ENCODE measurements at places on chromosomes 12 and 14. TPM values are rescaled to one million over a fixed set of nuclear protein-coding genes. Genes with fewer than 3 reads are reported as not detected.

The PLD4 gene
- total RNA-seq: under 0.01 TPM

- DNase-seq: no peak
Observed at GRCh38 chr14:100067971-100068959, 3.0 kb downstream of the EVL start.

GRCh38 chr12:108638141-108638827 is 4.6 kb upstream of the SELPLG start:
- DNase-seq: no peak

- peak; percentile 24 for DNase-seq
Observed at GRCh38 chr12:77685112-77685511, 145.6 kb upstream of the NAV3 start.

The DPPA3 gene
- total RNA-seq: not detected

The TAS2R42 gene
- total RNA-seq: not detected

GRCh38 chr12:82873951-82874350 is 187.2 kb downstream of the TMTC2 start:
- no peak for DNase-seq

DNA sequence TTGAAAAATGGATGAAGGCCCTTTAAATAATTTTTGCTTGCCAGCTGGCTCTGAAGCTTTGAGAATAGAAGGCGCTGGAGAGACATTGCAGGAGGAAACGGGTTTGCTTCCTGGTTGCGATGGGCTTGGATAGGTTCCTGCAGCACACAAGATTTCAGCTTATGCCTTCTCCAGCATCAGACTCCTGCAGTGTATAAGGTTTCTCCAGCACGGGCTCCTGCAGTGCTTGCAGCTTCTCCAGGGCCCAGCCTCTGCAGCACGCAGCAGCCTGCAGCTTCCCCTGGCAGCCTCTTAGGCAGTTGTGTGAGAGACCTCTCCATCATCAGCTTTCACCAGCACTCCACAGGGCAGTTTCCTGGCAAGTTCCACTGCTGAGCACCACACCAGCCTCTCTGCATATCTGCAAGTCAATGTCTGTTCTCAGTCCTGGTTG is 78.7 kb upstream of the ZDHHC17 start:
- no peak for DNase-seq

- no peak for DNase-seq
Observed at GRCh38 chr12:125999628-126000027, 934.4 kb downstream of the AACS start.

- no peak for DNase-seq
Observed at GRCh38 chr14:34437729-34438080, 24.3 kb downstream of the SPTSSA start.
